ENCODE measurements at places on chromosomes 6 and 20.

GRCh38 chr20:38269715-38270114 lies 9.2 kb upstream of the KIAA1755 start:
- DNase-seq, result no peak

DNA sequence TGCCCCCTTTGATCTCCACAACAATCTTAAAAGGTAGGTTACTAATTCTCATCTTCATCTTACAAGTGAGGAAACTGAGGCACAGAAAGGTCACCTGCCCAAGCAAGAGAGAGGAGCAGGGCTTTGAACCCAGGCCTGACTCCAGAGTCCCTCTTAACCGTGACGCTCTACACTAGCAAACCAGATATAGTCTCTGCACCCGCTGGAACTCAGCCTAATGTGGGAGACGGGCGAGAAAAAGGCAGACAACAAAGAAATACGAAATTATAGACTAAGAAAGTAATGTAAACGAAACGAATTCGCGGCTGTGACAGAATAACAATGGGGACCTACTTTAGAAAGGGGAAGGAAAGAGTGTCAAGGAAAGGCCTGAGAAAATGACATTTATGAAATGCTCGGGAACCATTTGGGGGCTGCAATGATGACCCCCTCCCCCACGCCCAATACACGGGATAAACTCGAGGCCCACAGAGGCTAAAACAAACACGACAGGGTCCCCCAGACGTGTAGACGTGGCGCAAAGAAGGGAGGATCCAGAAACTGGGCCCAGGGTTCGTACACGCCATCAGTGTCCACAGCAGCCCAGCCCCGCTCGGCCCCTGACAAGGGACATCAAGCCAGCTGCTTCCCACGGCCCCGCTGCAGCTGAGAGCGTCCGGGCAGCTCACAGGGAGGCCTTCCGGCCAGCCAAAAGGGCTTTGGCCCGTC lies 637 bp downstream of the TRPC4AP start:
- no peak for DNase-seq

GRCh38 chr6:151722342-151722741 lies 85.1 kb upstream of the ESR1 start:
- no peak for DNase-seq

DNA sequence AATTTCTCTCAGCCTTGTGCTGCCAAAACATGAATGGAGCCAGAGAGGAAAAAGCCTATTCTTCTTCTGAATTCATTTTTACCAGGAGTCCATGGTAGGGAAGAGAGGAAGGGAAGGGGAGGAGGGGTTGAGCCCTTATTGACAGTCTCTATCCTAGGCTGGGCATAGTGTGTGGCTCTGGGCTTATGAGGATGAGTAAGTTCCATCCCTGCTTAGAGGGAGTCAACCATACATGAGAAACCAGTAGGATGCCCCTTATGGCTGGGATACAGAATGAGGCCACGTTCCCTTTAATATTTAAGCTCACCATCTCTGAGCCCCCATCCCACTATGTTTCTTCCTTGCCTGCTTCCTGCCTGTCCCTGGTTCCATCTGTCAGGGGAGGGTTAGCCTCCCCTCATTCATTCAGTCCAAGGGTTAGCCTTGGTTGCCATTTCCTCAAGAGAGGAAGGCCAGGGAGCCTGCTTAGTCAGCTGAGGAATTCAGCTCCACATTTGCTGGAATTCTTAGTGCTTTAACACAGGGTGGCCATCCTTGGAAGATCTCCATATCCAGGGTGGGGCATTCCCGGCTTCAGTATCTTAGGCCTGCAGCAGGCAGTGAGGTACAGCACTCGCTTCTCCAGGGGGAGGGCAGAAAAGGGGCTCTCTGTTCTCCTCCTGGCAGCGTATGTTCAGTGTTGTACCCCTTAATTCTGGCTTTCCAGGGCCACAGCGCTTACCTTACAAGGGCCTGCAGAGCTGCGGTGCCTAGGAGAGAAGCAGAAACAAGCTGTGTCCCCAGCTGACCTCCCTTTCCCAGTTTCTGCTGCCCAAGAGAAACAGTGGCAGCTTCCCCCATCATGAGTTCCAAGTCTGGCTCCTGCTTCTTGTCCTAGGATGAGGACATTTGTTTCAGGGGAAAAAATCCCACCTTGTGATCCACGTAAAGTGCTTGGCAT lies 12.5 kb downstream of the SIRT5 start:
- DNase-seq, result no peak

DNA sequence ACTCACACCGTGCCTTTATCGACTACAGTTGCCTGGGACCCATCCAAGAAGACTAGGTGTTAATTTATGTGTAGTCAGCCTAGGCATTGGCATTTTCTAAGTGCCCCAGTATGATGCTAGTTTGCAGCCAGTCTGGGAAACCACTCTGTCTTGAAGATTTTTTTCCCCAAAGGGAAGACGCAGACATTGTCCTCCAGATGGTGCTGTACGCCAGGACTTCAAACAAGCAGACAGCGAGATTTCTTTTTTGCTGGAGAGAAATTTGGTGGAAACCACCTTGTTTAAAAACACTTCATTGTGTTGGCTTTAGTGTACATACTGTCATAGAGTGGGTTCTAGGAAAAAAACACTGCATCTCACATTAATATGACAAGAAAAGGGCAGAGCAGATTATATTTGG lies 30.0 kb downstream of the ALDH5A1 start:
- DNase-seq, result no peak

DNA sequence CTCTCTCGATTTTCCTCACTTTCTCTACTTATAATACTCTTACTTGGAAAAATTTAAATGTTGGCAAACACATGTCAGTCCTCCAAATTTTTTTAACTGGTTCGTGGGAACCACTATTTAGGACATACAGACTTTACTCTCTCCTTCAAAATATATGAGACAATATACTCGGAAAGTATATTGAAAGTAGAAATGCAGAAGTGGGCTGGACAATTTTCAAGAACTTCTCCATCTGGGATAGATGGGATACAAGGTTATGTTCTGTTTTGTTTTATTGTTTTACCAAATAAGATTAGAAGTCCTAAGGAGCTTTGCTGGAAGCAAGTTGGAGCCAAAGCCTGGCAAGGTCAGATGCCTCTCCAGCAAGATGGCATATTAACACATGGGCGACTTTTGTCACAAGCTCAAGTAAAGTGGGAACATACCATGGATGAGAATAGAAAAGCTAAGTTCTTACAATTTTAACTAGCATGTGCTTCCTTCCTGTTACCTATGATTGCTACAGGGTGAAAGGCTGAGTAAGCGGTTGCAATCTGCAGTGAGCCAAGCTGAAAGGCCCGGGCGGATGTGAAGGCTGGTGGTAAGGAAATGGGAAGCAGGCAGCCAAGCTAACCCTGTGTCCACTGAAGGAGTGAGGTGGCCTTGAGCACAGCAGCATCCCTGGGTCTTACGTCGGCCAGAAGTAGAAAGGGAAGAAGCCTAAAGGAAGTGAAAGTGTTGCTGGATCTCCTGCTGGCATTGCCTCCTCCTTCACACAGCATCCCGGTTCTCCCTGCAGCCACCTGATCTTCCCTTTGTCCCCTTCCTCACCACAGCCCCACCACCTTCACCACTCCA lies 7.1 kb downstream of the MAP3K5 start:
- DNase-seq, result no peak

GRCh38 chr6:5132731-5133130 lies 47.6 kb downstream of the PPP1R3G start:
- no peak for DNase-seq

DNA sequence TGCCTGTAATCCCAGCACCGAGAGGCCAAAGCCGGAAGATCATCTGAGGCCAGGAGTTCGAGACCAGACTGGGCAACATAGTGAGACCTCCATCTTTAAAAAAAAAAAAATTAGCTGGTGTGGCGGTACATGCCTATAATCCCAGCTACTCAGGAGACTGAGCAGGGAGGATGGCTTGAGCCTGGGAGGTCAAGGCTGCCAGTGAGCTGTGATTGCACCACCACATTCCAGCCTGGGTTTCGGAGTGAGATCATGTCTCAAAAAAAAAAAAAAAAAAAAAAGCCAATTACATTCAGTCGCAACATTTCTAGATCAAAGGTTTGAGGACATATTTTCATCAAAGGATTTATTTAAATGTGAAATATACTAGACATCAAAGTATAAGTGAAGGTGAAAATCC lies 32.0 kb upstream of the EDN1 start:
- DNase-seq, result no peak

GRCh38 chr6:4322134-4322845 lies 186.9 kb upstream of the ECI2 start:
- DNase-seq, result no peak

DNA sequence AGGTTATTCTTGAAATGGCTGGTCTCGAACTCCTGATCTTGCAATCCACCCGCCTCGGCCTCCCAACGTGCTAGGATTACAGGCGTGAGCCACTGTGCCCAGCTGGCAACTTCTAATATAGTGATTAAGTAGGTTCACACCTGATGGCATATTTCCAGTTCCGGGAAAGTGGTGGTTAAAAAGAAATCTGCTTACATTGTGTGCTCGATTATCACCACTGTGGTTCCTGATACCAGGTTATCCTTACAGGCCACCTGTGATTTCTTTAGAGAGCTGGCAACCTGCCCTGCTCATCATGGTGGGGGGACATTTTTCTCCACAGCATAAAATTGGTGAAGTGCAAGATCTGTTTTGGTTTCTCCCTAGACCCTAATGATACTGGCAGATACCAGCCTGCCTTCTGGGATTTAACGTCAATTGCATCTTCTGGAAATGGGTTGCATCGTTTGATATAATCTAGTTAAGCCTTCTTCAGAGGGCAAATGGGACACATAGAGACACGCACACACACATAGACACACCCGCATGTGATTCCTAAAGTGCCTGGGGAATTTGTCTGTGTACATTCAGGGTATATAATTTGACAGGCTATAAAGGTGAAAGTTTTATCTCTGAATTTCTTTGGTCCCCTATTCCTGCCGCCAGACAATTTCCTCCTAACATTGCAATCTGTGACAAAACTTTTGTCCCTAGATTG lies 49.7 kb upstream of the CITED2 start:
- no peak for DNase-seq

DNA sequence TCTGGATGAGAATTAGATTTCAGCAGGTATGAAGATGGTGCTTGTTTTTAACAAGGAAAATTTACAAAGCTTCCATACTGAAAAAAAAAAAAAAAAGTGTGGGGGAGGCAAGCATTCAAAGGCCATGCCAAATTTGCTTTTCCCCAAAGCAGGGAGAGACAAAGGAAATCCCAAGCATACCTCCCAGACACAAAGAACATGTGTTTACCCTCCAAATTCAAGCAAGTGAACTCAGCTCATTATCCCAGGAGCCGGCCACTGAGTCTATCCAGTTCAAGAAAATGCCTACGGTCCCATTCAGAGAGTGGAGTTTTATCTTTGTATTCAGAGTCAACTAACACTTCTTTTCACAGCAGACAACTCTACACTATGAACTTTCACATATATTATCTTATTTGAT lies 102.7 kb upstream of the ID4 start:
- DNase-seq, result no peak

GRCh38 chr6:106773996-106774629 lies 144.7 kb downstream of the QRSL1 start:
- DNase-seq, result no peak

DNA sequence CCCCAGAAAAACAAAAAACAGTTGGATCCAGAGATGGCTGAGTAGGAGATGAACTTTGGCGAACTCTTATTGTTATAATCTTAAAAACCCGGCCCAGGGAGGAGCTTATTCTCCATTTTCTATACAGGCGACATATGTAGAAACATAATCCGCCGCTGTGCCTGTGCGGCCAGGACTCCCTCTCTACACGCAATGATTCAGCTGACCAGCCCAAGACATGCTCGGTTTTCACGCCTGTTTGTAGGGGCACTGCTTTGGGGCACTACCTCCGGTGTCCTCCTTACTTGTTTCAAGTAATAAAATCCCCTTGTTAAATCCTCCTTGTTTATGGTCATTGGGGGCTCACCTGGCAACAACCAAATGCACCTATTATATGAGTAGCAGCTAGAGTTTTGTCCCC lies 89.9 kb downstream of the SEL1L2 start:
- no peak for DNase-seq

DNA sequence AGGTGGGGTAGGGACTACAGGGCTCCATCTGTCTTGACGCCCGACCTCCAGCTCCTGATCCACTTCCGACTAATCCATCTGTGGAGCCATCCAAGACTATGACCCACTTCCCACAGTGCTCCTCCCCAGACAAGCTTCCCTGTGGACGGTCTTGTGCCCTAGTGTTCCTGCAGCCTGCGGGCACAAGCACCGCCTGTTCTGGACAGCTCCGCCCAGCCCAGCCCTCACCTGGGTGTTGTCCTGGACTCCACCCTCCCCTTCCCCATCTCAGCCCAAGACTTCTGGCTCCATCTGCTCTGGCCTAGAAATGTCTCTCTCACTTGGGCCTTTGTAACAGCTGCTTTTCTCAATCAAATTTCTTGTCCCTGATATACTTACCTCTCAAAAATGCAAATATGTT lies 102.0 kb downstream of the MAFB start:
- DNase-seq, result no peak

DNA sequence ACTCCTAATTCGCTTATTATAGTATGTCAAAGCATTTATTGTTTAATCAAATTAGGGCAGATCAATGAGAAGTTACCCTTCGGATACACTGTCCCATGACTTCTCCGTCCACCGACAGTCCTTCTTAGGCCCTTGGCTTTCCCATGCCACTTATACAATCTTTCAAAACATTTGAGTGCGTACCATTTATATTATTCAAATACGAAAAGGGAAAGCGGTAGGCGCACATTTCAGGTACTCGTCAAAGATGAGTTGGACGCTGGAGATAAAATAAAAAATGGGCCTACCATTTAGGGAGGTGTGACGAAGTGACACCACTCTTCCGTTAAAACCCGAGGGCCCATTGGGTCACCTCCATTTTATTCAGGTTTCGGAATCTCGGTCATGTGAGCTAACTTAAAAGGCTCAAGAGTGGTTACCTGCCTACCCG lies 542 bp upstream of the AFG1L start:
- no peak for DNase-seq

- no peak for DNase-seq
Observed at GRCh38 chr6:90411292-90411781, 114.7 kb upstream of the BACH2 start.

DNA sequence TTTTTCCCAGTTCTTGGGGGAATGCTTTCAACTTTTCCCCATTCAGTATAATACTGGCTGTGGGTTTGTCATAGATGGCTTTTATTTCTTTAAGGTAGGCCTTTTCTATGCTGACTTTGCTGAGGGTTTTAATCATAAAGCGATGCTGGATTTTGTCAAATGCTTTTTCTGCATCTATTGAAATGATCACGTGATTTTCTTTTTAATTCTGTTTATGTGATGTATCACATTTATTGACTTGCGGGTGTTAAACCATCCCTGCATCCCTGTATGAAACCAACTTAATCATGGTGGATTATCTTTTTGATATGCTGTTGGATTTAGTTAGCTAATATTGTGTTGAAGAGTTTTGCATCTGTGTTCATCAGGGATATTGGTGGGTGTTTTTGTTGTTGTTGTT lies 65.6 kb downstream of the ERMARD start:
- no peak for DNase-seq
